Epithelial cell of proximal tubule (primary cell): ENCODE measurements at places on chromosomes 12 and 14. TPM values are rescaled to one million over a fixed set of nuclear protein-coding genes. Genes with fewer than 3 reads are reported as not detected.
A peak's percentile ranks its signal among the peaks of the same experiment; 100 is the strongest.

The DCAF4 gene
- 26.6 and 30.9 TPM in 2 replicates for total RNA-seq

DNA sequence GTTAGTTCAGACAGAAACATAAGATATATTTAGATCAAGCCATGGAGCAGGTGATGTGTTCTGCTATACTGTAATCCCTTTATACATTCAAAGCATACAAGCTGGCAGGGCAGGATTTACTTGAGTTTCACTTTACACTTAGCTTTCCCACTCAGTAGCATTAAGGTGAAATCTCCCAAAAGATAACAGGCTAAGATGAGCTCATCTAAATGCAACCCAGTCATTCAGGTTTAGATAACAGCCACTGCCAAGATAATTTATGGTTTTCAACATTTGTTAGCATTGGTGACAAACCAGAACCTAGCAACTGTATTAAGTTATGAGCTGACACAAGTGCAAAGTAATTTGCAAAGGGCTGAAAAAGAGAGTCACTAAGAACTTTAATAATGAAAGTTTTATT is 925.1 kb upstream of the ATXN7L3B start:
- DNase-seq: no peak

- DNase-seq: peak; percentile 4
These were observed 201.2 kb downstream of the SYNE2 start for GRCh38 chr14:64053694-64054669.

GRCh38 chr12:28776913-28777422 is 372.1 kb upstream of the FAR2 start:
- DNase-seq: no peak

- peak; percentile 75 for DNase-seq
These were observed 282.9 kb downstream of the RMST start for GRCh38 chr12:97745406-97746101.
